Hindlimb muscle (tissue), 1 donor: ENCODE measurements at places on chromosomes 6 and 20. TPM values are rescaled to one million over a fixed set of nuclear protein-coding genes. Genes with fewer than 3 reads are reported as not detected.
A peak's percentile ranks its signal among the peaks of the same experiment; 100 is the strongest.

The ANKRD6 gene
- 7.9 TPM for polyA plus RNA-seq

The RANBP9 gene
- polyA plus RNA-seq = 31.2 TPM

The LCA5 gene
- polyA plus RNA-seq = 4.1 TPM

The ZSCAN31 gene
- 6.9 TPM for polyA plus RNA-seq

The SLC12A5 gene
- polyA plus RNA-seq = 1.3 TPM

The VWA7 gene
- 2.5 TPM for polyA plus RNA-seq

The EPHA7 gene
- 3.5 TPM for polyA plus RNA-seq

GRCh38 chr6:80503660-80504059 is 397.2 kb downstream of the BCKDHB start:
- DNase-seq = no peak

DNA sequence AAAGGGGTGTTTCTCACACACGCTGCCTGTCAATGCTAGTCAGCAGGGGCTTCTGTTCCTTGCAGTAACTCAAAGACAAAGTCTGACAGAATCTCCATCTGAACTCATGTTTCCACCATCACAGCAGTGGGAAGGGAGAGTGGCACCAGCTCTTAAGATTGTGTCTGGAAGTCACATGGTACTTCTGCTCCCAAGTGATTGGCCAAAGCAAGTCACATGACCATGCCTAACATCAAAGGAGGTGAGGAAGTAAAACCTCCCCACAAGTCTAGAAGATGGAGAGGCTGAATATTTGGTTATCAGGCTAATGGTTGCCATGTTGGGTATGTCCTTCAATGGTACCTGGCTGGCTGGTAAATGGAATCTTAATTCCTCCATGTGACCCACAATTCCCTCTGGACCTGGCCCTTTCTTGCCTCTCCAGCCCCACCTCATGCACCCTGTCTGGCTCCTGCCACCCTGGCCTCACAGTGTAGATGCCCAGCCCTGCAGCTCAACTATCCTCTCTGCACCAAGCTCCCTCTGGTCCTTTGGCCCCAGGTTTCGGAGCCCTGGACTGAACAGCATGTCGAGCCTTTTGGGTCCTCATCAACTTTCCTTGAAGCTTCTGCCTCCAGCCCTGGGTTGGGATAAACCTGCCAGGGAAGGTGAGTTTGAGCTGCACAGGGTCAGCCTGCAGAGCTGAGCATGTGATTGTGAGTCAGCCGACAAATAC is 51.0 kb upstream of the PMEPA1 start:
- DNase-seq = no peak

DNA sequence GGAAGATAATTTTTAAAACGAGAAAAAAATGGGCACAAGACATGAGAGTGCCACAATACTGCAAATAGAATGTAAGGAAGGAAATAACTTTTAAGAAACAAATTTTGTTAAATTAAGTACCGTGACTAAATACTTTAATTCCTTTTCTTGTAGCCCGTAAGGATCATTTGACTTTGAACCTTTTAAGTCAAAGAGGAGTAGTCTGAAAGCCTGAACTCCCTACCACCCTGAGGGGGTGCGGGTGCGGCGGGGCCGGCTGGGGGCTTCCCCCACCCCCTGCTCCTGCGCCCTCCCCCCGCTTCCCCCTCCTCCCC is 231 bp upstream of the PHACTR2 start:
- DNase-seq = peak; percentile 69

DNA sequence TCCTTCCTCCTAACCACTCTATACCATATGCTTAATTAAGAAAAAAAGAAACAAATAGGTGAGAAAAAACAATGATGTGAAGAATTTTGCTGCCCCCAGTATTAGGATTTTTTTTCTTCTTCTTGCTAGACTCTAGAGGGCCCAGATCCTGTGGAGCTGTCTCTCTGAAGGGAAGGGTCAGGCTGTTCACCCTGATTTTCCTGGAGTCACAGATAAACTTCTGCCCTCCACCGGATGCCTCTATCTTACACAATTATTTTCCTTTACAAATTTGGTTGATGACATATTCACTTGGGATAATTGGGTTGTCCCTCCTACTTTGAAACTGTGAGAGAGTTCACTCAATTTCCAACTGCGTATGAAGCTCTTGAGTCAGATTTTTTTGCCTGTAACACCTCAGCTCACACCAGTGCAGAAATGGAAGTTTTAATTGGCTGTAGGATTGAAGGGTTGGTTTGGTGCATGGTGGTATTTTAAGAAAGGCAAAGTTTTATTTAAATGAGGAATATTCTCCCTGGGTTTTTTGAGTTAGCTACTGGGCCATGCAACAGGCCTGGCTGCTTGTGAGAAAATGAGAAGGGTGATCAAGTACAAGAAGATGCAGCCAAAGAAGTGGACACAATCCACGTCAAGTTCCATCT is 73.7 kb upstream of the ESR1 start:
- no peak for DNase-seq

DNA sequence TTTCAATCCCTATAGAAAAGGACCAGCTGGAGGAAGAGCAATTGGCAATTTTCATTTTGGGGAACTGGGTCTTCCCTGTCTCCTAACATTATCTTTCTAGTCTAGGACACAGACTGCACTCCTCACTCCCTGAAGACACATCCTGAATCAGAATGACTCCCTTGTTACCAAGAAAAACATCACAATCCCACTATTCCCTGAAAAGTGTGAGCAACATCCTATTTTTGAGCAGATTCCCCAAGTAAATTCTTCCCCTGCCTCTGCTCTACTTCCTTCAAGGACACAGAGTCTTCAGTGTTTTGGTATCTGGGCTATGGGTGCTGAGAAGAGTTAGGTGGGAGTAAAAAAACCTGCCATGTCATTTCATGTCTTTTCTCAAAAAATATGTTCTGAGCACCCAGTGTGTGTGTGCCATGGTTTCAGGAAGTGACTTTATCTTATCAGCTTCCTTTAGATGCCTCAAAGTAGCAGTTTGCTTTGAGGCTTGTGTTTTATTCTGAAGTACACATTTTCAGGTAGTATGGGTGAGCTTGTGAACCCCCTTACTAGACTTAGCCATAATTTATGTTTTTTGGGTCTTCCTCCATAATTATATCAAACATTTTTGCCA is 12.4 kb downstream of the LAMA4 start:
- DNase-seq = no peak

DNA sequence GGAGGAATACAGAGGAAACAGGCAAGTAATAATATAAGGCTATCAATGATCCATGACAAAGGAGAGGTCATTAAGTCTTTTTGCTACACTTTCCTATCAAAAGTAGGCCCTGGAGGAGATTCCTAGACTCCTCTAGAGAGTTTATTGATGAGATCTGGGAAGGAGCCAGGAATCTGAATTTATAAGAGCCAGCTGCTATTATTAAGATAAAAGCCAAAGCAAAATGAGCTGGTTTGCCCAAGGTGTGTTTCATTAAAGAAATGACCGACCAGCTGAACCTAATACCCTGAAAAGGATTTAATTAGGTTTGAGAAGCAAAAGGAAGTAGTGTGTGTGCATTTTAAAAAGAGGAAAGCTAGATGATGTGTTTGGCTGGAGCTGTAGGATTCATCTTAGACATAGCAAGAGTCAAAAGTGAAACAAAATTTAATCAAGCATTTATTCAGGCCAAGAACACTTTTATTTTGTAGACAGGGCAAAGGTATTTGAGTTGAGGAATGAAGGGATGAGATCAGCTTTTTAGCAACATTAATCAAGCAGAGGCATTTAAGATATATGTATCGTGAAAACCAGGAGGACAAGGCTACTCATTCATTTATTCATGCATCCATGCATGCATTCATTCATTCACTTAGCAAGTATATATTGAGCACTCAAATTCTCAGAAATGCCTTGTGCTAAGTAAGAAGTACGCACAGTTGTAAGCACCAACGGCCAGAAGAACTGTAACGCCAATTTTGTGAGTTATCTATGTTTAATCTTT is 43.5 kb upstream of the SCAF8 start:
- DNase-seq = no peak

DNA sequence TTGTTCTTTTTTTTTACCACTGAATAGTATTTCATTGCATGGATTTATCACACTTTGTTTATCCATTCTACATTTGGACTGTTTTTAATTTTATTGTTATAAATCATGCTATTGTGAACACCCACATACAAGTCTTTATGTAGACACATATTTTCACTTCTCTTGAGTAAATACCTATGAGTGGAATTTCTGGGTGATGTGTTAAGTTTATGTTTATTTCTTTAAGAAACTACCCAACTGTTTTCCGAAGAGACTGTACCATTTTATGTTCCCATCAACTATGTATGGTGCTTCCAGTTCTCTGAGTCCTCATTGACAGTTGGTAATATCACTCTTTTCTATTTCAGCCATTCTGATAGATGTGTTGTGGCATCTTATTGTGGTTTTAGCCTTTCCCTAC is 54.0 kb downstream of the RIN2 start:
- DNase-seq = no peak

GRCh38 chr6:1797801-1798200 is 188.1 kb downstream of the FOXC1 start:
- DNase-seq = no peak

DNA sequence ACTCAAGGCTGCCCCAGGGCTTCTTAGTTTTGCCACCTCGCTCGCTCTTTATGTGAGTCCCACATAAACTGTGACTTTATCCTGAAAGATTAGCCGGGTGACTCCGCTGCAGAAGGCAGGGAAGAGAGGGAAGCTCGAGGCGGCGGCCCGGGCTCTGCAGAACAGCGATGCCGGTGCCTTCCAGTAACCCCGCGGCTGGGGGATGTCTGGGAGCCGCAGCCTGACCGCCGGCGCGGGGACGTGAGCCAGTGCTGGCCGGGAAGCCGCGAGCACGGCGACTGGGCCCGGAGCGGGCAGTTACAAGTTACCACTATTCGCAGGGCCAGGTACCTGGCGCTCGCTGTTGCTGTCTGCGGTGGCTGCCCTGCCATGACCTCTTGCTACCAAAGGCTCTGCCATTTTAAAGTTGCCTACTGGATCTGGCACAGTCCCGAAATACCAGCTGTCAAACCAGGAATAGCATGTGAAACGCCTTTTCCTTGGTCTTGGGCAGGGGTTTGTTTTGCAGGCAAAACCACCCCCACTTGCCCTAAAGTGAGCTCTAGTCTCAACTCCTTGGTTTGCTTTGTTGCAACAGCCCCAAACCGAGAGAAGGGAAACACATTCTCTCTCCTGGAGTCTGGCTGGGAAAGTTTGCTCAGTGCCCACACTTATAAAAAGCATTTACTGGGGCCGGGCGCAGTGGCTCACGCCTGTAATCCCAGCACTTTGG is 124.0 kb upstream of the SLC2A12 start:
- peak; percentile 51 for DNase-seq

- no peak for DNase-seq
Observed at GRCh38 chr6:18380158-18380836, 6.9 kb upstream of the RNF144B start.

- DNase-seq = no peak
Observed at GRCh38 chr20:6502219-6502618, 265.3 kb upstream of the BMP2 start.

DNA sequence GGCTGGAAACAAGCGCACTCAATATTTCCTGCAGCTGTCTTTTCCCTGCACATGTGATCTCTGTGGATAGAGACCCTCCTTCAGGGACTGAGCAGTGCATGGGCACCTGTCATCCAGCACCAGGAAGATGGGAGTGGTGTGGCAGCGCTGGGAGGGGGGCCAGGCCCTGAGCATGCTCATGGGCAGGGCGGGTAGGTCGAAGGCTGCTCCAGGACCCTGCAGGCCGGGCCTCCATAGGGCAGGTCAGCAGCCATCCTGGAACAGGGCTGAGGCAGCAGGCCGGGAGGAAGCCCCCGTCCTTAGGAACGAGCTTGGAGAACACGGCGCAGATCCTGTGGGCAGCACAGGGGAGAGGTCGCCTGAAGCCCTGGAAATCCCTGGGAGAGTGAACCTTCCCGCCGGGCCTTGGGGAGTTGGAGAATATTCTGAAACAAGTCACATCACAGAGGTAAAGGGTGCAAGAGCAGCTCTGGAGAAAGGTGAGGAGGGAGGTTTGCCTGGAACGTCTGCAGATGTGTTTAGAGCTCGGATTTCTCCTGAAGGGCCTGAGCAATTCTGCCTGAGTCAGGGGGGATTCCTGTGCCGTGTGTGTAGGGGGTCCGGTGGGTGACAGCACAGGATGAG is 133.2 kb downstream of the SMOC2 start:
- DNase-seq = no peak

DNA sequence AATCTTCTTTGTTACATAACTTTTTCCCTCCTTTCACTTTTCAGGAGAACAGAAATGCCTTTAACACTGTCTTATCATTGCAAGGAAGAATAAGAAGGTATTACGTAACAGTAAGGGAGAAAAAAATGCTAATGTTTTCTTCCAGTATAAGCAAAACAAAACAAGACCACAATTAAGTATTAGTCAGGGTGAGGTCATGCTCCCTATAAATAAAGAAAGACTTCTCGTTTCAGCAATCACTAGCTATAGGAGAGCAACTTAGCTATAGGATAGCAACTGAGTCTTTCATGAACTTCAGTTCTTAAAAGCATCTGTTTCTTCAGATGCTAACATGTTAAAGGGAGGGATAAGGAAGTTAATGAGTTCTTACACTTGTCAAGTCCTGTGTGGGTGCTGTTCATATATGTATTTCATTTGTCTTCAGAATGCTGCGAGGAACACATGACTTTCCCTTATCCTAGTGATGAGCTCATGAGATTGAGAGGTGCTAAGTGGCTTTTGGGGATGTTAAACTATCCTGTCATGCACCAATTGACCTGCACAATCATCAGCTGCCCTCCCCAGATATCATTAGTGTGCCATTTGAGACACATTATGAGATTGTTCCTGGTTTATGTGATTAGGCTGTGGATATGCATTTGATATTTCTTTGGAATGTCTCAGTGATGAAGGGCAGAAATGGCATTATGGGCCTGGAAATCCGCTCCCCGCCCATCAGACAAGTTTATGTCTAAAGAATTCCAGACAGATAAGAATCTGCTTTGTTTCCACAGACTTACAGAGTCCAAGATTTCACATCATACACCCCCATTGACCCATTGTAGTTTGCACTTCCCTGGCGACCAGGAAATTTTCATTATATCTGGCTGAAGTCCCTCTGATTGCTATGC is 37.5 kb downstream of the LAMA4 start:
- DNase-seq = no peak

- no peak for DNase-seq
Observed at GRCh38 chr6:35735452-35735851, 1.4 kb upstream of the ARMC12 start.
